ENCODE measurements at places on chromosomes 11 and 22. TPM values are rescaled to one million over a fixed set of nuclear protein-coding genes. Genes with fewer than 3 reads are reported as not detected.

VEGFB gene
- total RNA-seq: 71.6 TPM

TYMP gene
- total RNA-seq: 49.3 TPM

ARFGAP3 gene
- 67.9 TPM for total RNA-seq

ZDHHC24 gene
- total RNA-seq: 5.9 TPM

ADORA2A gene
- total RNA-seq: 5.7 TPM

VWCE gene
- total RNA-seq: 0.94 TPM
